Cortex of kidney (tissue), 1 donor: ENCODE measurements at places on chromosomes 1 and 21.

- DNase-seq = no peak
These were observed 35.3 kb downstream of the FNBP1L start for GRCh38 chr1:93483200-93483599.

DNA sequence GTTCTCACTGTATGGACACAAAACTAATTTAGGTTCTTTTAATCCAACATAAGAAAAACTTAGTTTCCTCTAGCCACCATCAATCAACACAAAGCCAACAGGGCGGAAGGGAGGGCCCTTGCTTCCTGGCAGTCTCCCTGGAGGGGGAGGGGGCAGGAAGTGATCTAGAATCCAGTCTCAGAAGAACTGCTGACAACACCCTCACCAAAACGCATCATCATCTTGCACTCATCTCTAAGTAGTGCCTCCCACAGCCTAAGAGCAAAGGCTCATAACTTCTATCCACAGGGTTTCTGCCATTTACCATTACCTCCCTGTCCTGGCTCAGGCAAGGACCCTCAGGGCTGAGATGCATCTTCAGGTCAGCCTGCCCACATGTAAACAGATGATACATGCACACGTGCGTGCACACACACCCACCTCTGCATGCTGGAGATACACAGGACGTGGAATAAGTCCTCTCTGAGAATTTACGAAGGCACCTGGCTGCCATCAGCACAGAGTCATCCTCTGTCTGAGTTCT lies 20.5 kb downstream of the HIVEP3 start:
- DNase-seq = no peak

- no peak for DNase-seq
These were observed 39.5 kb upstream of the CASZ1 start for GRCh38 chr1:10835822-10836421.

DNA sequence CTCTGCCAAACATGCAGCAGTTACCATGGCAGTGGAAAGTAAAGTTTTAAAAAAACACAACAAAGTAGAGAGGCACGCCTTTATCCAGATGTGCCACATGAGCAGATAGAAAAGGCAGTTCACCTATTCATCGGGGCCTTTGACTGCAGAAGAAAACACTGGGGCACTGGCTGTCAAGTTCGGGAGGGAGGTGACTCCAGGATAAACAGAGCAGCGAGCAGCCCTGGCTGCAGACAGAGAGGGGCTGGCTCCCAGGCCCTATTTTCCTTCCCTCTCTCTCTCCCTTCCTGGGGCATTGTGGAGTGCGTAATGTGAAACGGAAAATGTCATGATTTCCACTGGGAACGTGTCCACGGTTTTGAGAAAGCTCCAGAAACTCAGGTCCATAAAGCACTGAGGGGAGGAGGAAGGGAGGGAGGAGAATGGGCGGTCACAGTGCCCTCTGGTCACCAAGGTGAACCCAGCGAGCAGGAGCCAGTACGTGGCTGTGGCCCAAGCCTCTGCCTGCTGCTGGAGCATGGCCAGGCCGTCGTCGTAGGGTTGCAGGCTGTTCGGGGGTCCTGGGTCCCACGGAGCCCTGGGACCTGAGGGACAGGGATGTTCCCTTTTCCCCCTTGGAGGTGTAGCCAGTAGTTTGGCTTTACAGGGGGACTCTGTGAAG lies 114.7 kb upstream of the IRF2BP2 start:
- DNase-seq = no peak

- DNase-seq = no peak
These were observed 44.8 kb downstream of the SNX7 start for GRCh38 chr1:98706173-98706843.

DNA sequence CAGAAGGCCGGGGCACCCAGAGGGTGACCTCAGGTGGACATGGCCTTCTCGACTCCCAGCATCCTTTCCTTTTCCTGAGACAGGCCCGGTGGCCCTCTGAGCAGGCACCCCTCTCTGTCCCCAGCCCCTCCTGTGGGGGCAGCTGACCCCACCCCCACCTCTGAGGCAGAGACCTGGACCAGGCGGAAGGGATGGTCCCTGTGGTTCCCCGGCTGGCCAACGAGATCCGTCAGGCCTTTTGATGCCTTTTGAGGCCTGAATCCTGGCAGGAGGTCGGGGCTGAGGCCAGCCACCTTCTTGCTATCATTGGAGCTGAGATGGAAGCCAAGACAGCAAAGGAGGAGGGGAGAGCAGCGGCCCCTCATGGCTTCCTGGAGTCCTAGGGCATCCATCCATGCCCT lies 50.2 kb upstream of the ACTRT2 start:
- no peak for DNase-seq

DNA sequence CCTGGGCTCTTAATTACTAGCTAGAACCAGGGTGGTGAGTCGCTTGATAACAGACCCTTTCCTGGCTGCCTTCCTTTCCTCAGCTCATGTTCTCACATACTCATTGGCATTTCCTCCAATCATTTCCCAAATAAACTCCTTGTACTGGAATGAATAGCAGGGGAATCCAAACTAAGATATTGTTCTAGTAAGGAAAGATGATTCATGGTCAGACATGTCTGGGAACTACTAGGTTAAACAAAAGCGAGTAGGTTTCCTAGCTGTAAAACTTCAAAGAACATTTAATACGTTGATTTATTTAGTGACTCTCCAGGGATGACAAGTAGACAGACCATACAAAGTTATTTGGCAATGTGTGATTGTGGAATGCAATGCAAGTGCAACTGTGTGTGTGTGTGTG lies 121.2 kb upstream of the KCNJ6 start:
- DNase-seq = no peak

DNA sequence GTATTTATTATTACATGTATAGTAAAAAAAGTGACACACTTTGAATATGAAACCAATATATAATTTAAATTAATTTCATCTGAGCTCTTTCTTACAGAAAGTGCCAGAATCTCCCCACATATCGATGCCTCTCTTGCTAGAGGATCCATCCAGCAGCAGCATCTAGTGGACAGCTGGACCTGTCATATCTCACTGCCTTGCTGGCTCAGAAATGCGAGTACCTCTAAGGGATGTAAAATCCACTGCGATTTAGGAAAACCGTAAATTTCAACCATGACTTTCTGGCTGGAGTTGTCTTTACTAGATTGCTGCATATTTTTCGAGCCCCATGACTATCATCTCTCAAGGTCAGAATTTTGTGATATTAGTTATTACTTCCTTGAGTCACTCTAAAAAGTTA lies 333.8 kb downstream of the NEGR1 start:
- no peak for DNase-seq

DNA sequence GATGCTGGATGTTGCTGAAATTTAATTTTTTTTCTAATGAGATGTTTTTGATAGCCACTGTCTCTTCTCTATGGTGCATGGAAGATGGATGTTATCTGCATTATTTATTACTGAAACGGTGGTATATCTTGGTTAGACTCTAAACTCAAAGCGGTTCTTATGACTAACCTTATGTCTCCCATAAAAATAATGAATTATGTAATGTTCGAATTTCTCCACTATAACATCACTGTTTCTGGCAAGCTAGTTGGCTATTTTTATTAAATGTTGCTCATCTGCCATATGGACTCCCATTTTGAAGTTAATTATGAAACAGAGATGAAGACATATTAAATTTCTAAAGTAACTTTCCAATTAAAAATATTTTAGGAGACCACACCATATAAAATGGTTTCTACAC lies 808.6 kb upstream of the ADGRL4 start:
- no peak for DNase-seq

GRCh38 chr1:181141431-181141910 lies 53.0 kb downstream of the IER5 start:
- DNase-seq = no peak

DNA sequence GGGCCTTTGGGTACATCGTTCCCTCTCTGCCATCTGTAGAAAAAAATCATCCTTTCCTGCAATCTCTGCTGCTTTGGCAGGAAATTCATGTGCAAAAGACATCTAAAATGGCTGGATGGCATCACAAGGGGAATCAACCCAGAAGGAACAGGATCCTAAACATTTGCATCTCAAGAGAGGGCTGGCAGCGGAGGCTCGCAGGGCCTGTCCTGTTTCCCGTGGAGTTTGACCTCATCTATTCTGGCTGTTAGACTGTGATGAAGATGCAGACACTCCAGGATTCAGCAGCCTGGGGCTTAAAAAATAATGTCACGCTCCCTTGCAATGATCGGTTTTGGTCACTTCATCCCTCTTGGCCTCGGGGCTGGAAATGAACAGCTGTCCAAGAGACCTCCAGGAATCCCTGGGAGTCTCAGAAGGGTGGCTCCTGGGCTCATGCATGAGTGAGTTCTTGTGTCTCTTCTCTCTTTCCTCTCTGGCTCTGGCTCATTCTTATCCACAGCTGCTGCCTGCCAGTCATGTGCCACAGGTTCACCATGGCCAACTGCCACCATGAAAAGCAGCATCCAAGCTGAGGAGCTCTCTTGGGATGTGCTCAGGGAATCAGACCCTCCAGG lies 16.1 kb upstream of the PCP4 start:
- no peak for DNase-seq

DNA sequence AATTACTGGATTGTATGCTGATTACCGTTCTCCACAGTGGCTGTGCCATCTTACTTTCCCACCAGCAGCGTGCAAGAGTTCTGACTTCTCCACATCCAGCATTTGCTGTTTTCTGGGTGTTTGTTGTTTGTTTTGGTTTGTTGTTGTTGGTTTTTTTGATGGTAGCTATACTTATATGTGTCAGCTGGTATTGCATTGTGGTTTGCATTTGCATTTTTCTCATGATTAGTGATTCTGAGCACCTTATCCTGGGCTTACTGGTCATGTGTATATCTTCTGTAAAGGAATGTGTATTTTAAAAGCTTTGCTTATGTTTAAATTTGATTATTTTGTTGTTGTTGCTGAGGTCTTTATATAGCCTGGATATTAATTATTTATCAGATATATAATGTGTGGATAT lies 66.9 kb upstream of the MAP1LC3C start:
- no peak for DNase-seq

DNA sequence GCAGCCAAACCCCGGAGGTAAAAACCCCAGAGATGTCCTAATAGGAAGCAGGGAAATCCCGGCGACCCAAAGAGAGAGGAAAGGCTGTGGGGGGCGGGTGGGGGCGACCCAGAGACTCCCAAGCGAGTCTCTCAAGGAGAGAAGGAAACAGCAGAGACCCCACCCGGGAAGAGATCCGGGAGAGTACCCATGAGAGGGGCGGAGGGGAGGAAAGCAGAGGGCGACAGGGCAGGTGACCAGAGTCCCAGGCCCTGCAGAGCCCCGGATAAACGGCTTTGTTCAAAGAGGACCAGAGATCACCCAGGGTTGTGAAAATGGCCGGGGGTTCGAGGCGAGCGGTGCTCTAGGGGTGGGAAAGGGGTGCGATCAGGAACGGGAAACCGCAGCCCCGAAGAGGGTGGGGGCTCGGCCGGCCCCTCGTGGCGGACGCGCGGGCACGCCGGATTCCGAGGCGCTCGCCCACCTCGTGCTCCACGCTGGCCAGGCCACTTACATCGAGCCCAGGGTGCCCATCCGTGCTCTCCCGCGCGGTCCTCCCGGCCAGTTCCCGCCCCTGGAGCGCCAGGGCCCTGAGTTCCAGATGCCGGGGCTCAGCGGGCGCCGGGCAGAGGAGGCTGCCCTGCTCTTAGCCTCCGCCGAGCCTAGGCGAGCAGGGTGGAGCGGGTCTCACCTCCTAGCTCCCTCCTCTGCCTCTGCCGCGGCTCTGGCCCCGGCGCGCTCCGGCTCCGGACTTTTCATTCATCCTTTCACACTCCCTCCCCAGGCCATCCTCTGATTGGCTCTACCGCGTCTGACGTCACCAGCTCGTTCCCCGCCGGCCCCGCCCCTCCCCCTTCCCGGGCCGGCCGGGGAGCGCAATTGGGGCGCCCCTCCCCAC lies 52.3 kb downstream of the RHBG start:
- no peak for DNase-seq

- no peak for DNase-seq
These were observed 25.0 kb upstream of the SHE start for GRCh38 chr1:154527192-154527591.

DNA sequence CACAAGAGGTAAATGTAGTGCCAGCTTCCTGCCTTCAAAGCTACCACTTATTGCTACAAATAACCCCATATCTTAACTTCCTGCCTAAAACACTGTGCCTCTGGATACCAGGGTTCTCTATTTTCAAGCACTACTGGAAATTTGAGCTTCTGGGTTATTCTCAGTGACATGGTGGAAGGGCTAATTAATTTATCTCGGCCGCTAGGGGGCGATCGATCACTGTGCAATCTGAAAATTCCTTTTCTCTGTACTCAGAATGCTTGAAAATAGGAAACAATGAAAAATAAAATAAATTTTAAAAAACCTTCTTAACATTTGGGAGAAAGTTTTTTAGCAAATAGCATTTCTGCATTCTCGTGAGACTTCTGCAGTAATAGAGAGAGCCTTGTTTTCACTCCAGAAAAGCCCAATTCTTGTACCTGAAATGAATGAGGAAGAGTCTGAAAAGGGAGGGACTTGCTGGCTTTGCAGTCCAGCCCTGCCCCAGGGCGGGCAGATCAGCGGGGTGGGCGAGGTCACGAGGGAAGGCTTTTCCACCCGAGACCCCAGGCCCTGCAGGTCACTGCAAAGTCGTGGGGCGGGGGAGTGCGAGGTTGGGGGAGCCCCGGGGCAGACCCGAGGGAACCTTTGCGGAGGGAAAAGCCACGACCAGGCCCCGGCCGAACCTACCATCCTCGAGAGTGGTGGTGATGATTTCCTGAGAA lies 276.7 kb downstream of the PCP4 start:
- no peak for DNase-seq

DNA sequence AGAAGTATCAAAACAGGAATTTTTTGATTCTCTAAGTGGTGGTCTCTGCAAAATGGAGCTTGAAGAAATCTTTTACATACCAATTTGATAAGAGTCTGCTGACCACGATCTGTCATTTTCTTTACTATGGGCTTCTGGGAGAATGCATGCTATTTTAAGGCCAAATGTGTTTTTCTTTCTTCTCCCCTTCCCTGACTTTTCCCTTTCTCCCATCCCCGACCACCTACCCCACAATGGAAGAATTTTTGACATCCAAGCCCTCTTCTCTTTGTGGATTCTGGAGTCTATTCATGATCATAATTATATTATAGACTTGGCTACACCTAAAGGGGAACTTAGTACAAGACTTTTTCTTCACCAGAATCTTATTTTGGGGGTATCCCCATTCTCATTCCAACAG lies 31.3 kb downstream of the CNIH4 start:
- DNase-seq = no peak

DNA sequence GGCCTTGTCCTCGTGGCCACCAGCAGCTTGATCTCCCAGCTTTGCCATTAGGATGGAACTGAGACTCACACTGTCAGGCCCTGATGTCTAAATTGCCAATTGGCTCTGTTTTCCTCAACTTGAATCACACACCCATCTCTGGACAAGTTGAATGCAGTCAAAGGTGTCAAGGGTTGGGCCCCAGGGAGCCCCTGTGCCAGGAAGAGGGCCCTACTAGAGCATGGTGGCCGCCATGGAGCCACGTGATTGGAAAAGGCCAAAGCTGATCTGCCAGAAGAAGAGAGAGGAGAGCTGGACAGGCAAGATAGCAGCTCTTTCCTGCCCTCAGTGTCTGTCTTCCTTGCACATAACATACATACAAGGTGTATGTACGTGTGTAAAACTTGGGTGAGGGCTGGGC lies 54.9 kb upstream of the NEK2 start:
- no peak for DNase-seq

GRCh38 chr1:30319765-30320580 lies 403.4 kb downstream of the MATN1 start:
- no peak for DNase-seq

GRCh38 chr1:29460041-29460610 lies 223.8 kb downstream of the PTPRU start:
- DNase-seq = no peak
